ENCODE measurements at places on chromosomes 7 and 10.

DNA sequence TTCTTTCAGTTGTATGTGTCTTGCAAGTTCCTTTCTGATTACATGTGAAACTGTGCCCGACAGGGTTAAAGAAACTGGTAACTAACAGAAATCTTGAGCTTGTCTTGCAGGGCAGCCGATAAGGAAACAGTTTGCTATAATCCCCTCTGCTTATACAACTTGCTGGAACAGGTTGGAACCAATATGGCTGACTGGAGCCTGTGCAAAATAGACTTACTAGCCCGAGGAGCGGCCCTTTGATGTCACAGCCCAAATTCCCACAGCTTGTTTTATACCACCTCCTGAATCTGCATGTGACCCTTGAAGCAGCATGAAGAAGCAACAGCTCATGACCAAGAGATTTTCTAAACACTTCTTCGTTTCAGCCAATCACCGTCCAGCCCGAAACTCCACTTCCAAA, 3.3 kb upstream of the YKT6 start:
- no peak for DNase-seq

DNA sequence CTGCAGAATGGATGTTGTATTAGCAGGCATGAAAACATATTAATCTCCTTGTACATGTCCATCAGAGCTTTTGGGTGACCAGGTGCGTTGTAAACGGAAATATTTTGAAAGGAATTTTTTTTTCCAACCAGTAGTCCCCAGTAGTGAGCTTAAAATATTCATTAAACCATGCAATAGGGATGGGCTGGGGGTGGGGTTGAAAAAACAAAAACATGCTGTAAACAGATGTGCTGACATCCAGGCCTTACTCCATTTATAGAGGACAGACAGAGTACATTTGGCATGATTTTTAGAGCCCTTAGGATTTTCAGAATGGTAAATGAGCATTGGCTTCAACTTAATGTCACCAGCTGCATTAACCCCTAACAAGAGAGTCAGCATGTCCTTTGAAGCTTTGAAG, 50.2 kb downstream of the PTPN12 start:
- DNase-seq = no peak

DNA sequence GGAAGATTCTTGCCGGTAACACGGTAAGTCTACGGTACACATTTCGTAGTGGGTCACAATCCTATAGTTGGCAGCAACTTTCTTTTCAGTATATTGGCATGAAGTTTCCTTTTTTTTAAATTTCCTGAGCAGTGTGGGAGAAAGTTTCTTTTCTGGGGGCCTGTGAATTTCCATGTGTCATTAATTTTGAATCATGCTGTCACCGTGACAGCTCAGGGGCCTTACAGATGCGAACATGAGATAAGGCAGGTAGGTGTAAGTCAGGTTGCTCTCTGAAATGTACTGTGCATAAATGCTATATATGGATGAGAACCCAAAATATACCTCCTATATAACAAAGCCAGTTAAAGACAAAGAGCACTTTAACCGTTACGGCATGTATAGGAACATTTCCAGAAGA, 65.4 kb upstream of the SEM1 start:
- no peak for DNase-seq

DNA sequence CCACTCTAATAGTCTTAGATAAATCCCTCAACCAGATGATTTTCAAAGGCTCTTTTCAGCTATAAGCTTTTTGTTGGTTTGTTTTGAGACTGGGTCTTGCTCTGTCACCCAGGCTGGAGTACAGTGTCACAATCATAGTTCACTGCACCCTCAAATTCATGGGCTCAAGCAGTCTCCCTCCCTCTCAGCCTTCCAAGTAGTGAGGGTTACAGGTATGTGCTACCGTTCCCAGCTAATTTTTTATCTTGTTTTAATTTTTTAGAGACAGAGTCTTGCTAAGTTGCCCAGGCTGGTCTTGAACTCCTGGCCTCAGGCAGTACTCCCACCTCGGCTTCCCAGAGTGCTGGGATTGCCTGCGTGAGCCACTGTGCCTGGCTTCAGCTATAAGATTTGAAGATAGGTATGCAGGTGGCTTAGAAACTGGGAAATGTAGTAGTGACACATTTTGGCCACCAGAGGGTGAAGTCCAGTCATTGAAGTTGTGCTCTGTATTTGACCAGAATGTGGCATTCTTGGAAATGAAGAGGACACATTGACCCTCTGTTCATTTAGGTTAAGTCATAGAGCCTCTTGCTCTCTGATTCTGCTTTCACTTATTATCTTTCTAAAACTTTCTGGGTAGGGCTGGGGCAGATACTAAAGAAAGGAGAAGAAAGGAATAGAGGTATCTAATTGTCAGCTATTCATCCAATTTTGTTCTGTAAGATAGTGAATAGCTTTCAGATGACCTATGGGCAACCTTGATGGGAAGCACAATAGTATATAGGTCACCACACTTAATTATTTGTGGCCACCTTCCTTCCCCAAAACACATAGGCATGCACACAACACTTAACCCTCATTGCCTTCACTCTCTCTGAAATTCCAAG, 36.0 kb downstream of the R3HCC1L start:
- DNase-seq = peak; percentile 2

DNA sequence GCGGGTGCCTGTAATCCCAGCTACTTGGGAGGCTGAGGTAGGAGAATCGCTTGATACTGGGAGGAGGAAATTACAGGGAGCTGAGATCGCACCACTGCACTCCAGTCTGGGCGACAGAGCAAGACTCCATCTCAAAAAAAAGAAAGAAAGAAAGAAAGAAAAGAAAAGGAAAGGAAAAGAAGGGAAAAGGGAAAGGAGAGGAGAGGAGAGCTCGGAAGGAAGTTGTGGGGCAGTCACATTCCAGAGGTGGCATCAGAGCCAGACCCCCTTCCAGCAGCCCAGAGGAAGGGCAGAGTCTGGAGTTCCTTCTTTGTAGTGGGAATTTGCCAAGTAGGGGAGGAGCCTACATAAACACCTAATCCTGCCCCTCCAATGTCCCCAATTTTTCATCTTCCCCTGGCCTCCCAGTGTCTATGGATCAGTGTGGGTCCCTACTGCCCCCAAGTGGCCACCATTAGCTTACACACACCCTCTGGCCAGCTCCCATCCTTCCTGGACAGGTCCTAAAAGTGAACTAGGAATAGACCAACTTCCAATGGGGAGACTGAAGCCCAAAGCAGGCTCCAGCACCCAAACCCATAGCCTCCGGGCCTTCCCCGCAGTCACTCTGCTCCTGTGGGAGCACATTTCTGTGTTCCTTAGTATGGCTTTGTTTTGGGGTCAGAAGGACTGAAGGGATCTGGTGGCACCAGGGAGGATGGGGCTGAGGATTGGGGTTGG, 39.6 kb upstream of the HSPB1 start:
- no peak for DNase-seq

DNA sequence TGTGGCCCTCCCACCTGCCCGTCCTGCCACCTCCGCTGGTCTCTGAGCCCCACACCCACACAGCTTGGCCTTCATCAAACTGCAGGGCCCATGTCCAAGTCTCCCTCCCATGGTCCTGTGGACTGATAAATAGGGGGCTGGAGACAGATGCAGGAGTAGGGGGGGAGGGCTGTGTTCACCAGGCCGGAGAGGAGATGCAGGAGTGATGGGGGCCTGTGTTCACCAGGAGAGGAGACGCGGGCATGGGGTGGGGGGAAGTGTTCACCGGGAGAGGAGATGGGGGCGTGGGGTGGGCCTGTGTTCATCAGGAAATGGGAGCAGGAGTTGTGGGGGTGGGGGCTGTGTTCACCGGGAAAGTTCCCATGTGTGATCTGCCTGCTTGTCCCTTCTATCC, 37.0 kb downstream of the JAKMIP3 start:
- no peak for DNase-seq

- DNase-seq = no peak
These were observed 1.6 kb downstream of the KIAA1217 start for GRCh38 chr10:24210501-24210900.

DNA sequence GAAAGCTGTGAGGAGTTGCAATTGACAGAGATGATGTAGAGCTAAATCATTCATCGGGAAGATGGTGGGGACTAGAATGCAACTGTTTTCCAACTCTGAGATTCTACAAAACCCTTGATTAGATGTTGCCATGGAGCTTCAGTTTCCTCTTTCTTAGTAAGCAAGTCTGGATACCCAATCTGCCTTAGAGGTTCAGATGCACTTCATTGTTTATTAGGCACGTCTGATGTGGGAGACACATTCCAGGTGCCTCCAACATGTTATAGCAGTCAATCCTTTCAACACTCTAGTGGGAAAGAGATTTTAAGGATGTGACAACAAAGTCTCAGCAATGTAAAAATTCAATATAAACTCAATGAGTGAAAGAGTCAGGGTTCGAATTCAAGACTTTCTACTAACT, 291.3 kb upstream of the PHYHIPL start:
- DNase-seq = no peak

DNA sequence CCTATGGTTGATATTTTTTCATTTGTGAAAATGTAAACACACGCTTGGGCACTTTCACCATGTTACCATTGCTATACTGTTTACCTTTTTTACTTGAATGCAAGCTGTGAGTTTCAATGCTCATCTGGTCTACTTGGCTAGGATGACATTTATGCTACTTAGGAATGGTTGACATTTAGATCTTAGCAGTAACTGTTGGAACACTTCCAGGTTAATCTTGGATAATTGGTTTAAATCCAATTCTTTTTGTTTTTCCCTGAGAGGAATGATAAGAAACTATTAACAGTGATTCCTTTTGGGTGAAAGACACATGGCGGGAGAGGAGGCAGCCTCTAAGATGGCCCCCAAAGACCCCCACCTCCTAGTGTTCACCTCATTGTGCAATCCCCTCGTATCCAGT, 51.4 kb upstream of the AMPH start:
- DNase-seq = no peak

GRCh38 chr10:113626809-113627355, 37.0 kb downstream of the NRAP start:
- DNase-seq = no peak

DNA sequence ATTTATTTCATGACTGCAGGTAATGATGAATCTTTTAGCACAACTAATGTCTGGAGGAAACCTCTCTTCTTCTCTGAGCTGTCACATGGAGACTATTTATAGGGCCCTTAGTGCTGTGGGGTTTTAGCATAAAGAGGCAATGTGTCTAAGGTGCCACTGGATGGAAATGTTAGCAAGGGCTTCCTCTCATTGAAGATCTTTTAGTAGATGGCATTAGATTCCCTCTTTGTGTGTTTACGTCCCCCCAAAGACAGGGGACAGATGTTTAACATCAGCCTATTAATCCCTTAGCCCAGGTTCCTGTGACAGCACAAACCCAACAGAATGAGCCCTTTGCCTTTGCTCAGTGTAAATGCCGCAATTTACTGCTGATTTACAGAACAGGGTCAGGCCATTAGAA, 208.6 kb downstream of the SKAP2 start:
- DNase-seq = no peak

GRCh38 chr7:103373866-103374643, 26.6 kb downstream of the PSMC2 start:
- no peak for DNase-seq

- DNase-seq = no peak
These were observed 26.3 kb upstream of the ITGB8 start for GRCh38 chr7:20304366-20304765.

DNA sequence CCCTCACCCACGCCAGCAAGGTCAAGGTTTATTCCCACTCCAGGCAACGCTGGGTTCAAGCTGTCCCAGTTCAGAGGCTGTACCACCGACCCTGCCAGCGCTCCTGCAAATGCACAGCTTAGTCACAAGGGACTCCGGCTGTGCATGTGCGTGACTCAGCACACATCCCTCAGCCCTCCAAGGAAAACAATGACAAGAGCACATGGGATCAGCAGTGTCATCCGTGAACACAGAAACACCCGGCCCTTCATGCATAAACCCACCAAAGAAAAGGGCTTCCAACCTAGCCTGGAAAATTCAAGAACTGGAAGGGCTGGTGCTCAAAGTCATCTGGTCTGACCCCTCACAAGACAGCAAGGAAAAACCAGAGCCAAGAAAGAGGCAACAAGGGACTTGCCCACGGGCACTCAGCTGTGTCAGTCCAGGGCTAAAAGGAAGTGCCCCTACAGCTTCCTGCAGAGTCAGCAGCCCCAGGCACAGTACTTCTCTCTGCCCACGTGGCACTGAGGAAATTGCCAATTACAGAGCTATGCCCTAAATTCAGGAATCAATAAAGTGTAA, 106.1 kb downstream of the KCNMA1 start:
- no peak for DNase-seq

GRCh38 chr10:113980408-113981087, 63.1 kb upstream of the ADRB1 start:
- no peak for DNase-seq

DNA sequence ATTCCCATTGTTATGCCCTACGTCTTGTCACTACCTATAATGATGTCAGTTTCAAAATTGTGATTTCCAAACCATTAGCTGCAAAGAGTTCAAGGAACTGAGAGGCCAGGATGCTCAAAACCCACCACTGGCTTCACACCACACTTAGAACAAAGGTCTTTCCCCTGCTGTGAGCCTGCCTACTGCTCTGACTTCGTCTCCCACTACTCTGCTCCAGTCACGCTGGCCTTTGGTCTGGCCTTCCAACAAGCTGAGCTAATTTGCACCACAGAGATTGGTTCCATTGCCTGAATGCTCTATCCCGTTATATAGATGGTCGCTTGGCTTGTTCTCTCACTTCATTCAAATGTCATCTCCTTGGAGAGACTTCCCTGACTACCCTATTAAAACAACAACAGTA, 572.1 kb upstream of the GALNT17 start:
- no peak for DNase-seq

GRCh38 chr10:11670381-11670780, 58.9 kb upstream of the USP6NL start:
- no peak for DNase-seq

DNA sequence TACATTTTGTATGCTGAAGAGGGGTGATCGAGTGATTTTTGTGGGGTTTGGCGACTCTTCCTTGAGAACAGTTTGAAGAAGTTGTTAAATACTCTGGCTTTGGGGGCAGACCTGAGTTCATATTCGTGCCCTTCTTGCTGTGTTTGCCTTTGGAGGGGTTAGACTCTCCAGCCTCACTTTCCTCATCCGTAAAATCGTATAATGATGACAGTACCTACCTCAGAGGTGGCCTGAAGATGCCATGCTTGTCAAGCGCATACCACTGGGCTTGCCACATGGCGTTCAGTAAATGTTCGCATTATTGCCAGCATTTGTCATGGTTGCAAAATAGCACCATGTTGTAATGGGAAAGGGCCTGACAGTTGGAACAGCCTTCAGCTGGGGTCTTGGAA, 1.3 kb downstream of the STK17A start:
- no peak for DNase-seq

DNA sequence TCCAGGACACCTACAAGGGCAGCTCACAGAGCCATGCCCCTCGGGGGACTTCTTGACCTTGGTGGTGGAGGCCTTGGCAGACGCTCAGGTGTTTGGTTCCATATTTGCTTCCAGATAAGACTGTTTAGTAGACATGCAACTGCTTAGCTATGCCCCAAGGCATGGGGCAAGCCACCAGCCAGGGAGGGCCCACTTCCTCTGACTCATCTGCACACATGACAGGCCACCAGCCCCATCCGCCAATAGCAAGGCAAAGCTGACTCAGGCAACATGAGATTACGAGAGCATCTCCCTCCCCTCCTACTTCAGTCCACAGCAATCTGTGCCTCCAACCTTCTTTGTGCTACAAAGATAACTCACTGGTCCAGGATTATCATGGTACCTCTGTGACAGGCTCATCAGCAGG, 54.9 kb downstream of the KCNMA1 start:
- DNase-seq = no peak

- DNase-seq = no peak
These were observed 56.5 kb downstream of the KIAA1549 start for GRCh38 chr7:138924501-138925225.

GRCh38 chr7:129008645-129009414, 46.1 kb downstream of the TNPO3 start:
- DNase-seq = no peak

- no peak for DNase-seq
These were observed 35.9 kb downstream of the MICALL2 start for GRCh38 chr7:1423264-1423811.

- DNase-seq = no peak
These were observed 114.4 kb upstream of the CDK1 start for GRCh38 chr10:60663850-60664249.

All from activated CD4-positive, CD25-positive, alpha-beta regulatory T cell (primary cell).